ENCODE measurements at places on chromosomes 3 and 15. TPM values are rescaled to one million over a fixed set of nuclear protein-coding genes. Genes with fewer than 3 reads are reported as not detected.

Gene CORO2B
- not detected for total RNA-seq

Gene COX17
- total RNA-seq, result 62.0 TPM

Gene MASP1
- total RNA-seq, result not detected

Gene C2CD4A
- total RNA-seq, result not detected

Gene FRMD5
- total RNA-seq, result not detected

Gene PRKCI
- 17.0 TPM for total RNA-seq

Gene SLC51B
- not detected for total RNA-seq

Gene ITIH3
- not detected for total RNA-seq

Gene CD200R1
- total RNA-seq, result 6.4 TPM

Gene FOXL2NB
- not detected for total RNA-seq

Gene ANKRD34C
- not detected for total RNA-seq

DNA sequence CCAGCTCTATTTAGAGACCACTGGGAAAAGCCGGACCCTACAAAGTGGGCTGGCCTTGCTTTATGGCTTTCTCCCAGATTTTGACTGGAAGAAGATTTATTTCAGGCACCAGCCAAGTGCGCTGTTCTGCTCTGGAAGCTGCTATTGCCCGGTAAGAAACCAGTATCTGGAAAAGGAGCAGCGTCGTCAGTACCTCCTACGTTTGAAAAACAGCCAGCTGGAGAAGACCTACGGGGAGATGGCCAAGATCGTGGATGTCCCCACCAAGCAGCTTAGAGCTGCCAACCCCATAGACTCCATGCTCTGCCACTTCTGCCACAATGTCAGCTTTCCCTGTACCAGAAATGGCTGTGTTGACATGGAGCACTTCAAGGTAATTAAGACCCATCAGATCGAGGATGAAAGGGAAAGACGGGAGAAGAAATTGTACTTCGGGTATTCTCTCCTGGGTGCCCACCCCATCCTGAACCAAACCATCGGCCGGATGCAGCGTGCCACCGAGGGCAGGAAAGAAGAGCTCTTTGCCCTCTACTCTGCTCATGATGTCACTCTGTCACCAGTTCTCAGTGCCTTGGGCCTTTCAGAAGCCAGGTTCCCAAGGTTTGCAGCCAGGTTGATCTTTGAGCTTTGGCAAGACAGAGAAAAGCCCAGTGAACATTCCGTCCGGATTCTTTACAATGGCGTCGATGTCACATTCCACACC lies 60.9 kb downstream of the PXYLP1 start:
- no peak for DNase-seq

GRCh38 chr3:180563406-180563805 lies 38.6 kb upstream of the TTC14 start:
- no peak for DNase-seq

DNA sequence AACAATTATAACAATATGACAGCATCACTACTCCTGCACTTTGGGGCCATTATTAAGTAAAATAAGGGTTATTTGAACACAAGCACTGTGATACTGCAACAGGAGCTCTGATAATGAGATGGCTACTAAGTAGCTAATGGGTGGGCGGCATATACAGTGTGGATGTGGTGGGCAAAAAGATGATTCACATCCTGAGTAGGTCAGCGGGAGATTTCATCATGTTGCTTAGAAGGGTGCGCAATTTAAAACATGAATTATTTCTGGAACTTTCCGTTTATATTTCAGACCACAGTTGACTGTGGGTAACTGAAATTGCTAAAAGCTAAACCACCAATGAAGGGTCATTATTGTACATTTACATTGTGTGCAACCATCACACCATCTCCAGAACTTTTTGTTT lies 42.3 kb downstream of the FBXO22 start:
- DNase-seq, result no peak

DNA sequence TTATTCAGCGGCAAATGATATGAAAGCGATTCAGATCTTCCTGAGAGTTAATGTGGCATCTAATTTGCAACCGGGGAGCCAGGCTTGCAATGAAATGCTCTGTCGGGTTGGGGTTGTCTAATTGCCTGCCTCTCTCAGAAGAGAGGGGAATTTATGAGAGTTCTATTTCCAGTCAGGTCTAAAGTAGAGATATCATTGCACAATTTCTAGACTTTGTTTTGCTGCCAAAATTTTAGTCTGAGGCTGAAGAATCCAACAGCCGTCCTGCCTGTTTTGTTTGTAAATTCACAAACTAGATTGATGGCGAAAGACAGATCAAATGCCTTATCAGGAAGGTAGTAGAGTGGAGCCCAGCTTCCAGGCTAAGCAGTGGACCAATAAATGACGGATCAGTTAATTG lies 610 bp downstream of the LIPC start:
- DNase-seq, result no peak

GRCh38 chr3:15645740-15646501 lies 44.4 kb downstream of the BTD start:
- DNase-seq, result no peak

DNA sequence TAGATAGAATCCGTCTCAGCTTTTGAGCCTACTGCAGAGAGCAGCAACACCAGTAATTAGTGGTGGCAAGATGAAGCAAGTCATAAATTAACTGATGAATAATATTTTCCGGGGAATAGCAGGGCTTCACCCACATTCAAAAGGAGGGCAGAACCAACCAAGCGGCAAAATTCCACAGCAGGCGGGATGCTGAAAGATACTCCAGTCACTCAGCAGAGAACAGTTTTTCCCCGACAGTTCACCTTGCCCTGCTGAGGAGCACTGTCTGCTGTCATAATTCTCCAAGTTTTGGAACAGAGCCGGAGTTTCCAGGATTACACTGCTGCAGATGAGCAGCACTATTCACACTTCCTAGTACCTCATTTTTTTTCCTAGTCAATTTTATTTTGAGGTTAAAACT lies 274.7 kb downstream of the CD47 start:
- no peak for DNase-seq

GRCh38 chr3:187551416-187551815 lies 118.8 kb downstream of the SST start:
- DNase-seq, result no peak

GRCh38 chr15:90471126-90471525 lies 58.6 kb upstream of the CRTC3 start:
- no peak for DNase-seq

GRCh38 chr3:185934174-185934557 lies 3.6 kb downstream of the TRA2B start:
- no peak for DNase-seq

GRCh38 chr3:98596541-98597500 lies 3.4 kb upstream of the CPOX start:
- peak; percentile 30 for DNase-seq

DNA sequence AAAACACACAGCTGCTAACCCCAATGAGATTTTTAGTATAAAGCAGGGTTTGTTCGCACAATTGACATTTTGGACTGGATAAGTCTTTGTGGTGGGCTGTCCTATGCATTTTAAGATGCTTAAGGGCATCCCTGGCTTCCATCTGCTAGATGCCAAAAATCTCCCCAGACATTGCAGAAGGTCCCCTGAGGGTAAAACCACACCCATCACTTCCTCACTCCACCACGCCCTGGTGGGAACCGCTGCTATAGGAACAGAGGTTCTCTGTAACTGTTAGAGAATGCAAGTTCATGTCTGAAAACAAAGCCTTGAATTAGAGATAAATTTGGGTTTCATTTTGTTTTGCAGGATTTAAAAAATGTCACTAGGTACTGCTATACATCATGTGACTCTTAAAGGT lies 67.7 kb downstream of the ARHGEF26 start:
- DNase-seq, result no peak

- DNase-seq, result no peak
These were observed 41.0 kb upstream of the MANF start for GRCh38 chr3:51343918-51344687.

DNA sequence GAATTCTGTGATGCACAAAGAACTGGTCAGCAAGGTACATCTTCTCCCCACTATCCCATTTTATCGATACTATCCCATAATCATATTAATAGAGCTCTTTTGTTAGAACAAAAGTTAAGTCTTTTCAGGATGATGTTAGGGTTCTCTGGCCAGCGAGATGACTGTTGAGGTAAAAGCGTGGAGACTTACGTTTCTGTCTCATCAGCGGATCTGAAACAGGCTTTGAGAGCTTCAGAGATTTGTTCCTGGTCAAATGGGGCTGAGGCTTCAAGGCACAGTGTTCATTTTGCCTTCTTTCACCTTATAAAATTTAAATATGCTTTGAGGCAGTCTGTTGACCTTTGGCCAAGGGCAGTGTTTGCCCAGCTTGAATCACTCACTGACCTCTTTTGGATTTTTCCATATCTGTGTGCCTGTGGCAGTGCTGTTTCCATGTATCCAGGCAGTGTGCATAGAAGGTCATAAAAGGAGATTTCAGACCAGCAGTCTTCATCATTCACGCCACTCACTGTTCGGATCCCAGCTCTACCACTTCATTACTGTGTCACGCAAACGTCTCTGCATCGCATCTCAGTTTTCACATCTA lies 3.1 kb downstream of the ADAMTSL3 start:
- no peak for DNase-seq

DNA sequence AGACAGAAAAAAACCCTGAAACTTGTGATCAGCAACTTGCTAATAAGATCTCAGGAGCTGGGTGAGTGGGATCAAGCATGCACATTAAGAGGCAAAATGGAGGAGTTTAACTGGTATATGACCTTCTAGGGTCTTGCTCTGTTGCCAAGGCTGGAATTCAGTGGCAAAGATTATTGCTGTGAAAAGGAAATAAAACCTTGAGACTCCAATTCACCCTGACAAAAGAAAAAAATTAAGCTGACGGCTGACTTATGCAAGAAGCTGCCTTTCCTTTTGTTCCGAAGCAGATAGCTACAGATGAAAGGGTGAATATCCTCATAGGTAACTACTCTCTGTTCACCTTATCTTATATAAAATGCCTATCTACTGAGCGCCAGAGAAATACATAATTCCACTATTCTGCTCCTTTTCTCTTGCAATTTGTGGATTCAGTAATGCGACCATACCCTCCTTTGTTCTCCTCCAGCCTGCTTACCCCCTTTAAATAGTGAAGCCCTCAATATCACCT lies 68.9 kb downstream of the HERC1 start:
- no peak for DNase-seq

DNA sequence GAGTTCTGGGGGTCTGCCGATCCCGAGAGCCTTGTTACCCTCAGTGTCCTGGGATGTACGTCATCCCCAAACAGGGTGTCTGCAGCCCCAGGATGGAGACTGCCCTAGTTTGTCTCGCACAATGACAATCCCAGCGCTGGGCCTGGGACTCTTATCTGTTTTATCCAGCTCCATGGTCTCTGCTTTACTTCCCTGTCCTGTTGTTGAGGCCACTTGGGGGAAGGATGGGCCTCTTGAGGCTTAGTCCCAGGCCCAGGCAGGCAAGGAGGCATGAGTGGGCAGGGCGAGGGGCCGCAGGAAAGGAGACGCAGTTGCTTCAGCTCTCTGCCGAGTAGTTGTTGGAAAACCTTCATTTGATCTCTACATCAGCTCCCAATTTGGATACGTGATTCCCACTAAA lies 17.4 kb downstream of the SMAD6 start:
- DNase-seq, result no peak

DNA sequence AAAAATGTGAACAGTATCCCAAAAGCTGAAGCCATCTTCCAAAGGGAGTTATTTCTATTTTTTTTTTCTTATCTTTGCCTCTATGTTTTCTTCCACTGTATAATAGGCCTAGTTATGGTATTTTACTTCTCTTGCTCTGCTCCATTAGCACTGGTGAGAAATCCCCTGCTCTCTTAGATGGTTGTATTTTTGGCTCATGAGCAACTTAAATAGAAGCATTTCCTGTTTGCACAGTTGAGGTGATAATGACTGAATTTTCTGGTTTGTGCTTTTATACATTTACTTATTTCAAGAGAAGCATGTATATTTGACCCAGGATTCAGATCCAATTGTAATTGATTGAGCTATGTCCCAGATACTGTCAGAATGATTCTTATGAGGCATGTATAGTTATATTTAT lies 61.6 kb upstream of the CD200R1L start:
- DNase-seq, result no peak

DNA sequence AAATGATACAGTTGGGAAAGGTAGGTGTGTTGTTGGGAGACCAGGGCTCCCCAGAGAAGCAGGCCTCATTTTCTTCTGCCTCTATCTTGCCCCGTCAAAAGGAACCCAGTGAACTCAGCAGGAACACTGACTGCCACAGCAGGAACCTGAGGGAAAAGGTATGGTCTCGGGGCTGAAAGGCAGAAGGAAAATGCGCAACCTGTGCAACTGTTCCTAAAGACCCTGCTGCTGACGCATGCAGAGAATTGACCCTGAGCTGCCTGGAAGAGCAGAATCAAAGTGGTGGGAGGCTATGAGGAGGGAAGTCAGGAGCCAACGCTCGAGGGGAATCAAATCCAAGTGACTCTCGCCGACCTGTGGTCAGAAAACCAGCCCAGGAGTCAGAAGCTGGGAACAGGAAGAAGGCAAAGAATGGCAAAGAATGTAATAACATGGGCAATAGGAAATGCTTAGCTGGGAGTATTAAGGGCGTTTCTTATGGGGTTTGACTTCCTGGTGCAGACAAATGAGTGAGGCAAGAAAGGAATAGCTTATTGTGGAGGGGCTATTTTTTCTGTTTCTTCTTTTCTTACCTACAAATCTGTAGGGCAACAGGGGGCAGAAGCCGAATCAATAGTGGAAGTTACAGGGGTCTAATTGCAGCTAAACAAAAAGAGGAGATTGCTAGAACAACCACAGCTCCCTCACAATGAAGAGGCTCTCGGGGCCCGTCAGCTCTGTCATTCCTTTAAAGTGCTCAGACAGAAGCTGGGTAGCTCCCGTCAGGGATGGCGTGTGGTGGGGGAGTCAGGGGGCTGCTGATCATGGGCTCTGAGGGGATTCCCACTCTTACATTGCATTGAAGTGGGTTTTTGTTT lies 65.4 kb upstream of the DLG1 start:
- no peak for DNase-seq

DNA sequence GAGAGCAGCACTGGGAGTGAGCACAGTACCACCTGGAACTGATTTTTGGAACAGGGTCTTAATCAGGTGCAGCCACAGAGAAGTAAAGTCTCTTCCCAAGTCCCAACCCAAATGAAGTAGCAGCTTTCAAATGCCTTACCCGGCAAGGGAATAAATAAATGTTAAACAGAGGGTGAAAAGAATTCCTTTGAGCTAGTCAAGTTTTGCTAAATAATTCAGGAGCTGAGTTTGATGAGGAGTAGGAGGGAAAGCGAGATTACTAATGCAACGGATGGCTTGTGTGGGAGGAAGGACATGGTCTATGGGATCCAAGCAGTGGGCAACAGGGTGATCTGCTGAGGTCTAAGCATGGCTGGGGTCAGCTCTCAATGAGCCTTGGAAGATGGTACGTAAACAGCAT lies 204.5 kb upstream of the ST8SIA2 start:
- DNase-seq, result no peak

GRCh38 chr3:59006634-59007517 lies 42.9 kb downstream of the CFAP20DC start:
- no peak for DNase-seq

GRCh38 chr15:39631357-39631756 lies 50.5 kb downstream of the THBS1 start:
- DNase-seq, result no peak

- no peak for DNase-seq
These were observed 6.1 kb downstream of the MOBP start for GRCh38 chr3:39473452-39474125.
